ENCODE measurements at places on chromosomes 7 and 10.

DNA sequence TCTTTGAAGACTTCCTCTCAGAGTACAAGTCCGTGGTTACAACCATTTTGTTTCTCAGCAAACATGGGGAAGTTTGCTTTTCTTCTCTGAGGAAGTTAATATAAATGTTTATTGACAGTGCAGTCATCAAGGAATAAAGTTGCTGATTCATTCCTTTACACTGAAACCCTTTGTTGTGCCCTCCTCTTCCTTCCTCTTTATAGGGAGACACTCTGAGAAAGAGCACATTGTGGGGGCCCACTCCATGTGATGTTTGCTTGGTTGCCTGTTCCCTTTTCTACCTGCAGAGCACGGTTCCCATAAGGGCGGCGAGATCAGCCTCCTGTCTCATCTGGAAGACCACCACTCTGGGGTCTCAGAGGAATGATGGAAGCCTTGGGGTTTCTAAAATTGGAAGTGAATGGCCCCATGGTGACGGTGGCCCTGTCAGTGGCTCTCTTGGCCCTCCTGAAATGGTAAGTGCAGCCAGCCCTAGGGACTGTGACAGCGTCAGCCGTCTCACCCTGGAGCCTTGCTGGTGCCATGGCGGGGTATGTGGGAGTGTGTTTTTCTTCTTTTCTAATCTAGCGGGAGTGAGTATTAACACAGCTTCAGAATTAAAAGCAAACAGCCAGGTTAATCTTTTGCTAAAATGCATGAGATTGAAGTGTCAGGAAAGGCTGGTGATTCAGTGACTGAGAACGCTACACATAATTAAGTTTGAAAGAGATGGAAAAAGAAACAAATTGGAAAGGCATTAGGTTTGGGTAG is at the start of gene TBXAS1:
TBXAS1 (plus strand) TSS at position 240 of the 750 bp plus-strand sequence; CDS start at position 367, 127 bp downstream.
- DNase-seq = no peak

- DNase-seq = no peak
These were observed 189.6 kb downstream of the CTTNBP2 start for GRCh38 chr7:117683430-117684175.

DNA sequence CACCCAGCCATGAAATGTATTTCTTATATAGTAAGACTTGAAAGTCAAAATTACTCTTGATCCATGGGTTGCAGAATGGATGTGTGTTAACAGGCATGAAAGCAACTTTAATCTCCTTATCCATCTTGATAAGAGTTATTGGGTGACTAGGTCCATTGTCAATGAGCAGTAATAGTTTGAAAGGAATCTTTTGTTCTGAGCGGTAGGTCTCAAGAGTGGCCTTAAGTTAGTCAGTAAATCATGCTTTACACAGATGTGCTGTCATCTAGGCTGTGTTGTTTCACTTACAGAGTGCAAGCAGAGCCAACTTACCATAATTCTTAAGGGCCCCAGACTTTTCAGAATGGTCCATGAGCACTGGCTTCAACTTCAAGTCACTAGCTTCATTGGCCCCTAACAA is 51.2 kb downstream of the KIAA1549 start:
- no peak for DNase-seq

GRCh38 chr7:157643525-157643970 is 306.7 kb downstream of the DNAJB6 start:
- no peak for DNase-seq

DNA sequence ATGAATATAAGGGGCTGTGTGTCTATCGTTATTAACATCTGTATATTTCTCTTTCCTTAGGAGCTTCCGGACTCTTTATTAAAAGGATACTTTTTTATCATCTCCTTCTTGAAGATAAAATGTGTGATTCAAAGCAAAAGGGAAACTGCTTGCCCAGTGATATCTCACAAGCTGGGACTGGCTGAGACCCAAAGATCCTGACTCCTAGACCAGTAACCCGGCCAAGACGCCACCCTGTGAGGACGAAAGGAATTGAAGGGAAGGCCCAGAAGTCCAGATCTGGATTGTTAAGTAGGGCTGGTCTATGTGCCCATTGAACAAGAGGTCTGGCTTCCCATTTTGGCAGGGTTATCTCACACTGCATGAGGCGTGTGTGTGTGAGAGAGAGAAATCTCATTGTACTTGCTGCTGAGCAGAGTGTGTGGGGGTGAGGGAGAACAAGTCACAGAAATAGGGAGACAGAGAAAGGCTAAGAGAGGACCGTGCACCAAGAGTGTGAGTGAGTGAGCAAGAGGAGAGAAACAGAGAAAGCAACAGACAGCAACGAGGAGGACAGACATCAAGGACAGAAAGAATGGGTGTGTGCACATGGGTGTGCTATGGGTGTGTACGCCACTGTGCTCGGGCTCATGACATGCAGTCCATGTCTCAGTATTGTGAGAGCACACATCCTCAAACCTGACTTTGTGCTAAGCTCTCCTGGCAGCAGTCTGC is 75.4 kb downstream of the PLXNA4 start:
- DNase-seq = no peak

- DNase-seq = no peak
These were observed 7.2 kb upstream of the MBL2 start for GRCh38 chr10:52779541-52780390.

- no peak for DNase-seq
These were observed 4.9 kb downstream of the ACADSB start for GRCh38 chr10:123013456-123014419.

GRCh38 chr7:39069031-39069430 is 91.3 kb downstream of the POU6F2 start:
- peak; percentile 13 for DNase-seq

GRCh38 chr7:35691827-35692307 is 3.1 kb downstream of the HERPUD2 start:
- no peak for DNase-seq

DNA sequence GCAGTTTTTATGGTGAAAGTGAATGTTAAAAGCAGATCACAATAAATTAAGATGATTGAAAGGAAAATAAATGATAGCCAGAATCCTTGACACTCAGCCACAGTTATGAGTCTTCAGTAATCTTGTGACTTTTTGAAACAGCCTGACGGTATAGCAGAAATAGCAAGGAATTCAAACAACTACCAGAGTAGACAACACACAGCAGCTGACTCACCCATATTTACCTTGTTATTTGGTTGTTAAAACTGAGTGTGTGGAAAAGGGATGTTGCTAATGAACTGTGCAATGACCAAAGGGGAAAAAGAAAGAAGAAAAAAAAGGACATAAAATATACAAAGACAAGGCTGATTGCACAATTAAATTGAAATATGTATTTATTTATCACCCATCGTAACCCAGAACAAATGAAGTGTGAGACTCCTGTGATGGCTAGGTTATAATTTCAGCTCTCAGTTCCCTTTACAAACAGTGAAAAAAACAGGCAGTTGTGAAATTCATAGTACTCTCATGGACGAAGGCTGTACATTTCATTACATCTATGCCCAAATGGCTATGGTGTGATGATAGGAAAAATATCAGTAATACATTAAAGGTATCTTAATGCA is 1023.0 kb upstream of the SORCS1 start:
- no peak for DNase-seq
